Naive thymus-derived CD8-positive, alpha-beta T cell (primary cell): ENCODE measurements at places on chromosomes 1 and 21. TPM values are rescaled to one million over a fixed set of nuclear protein-coding genes. Genes with fewer than 3 reads are reported as not detected.

- DNase-seq, result no peak
Measured at GRCh38 chr1:157376681-157377080, 175.6 kb downstream of the FCRL5 start.

GRCh38 chr1:203985044-203985443, 87.9 kb upstream of the SOX13 start:
- DNase-seq, result no peak

- DNase-seq, result no peak
Measured at GRCh38 chr1:235644693-235645305, 4.8 kb downstream of the GNG4 start.

The MROH9 gene
- total RNA-seq, result not detected

The STUM gene
- total RNA-seq, result 0.14 TPM

- DNase-seq, result no peak
Measured at GRCh38 chr1:220151454-220151853, 57.5 kb downstream of the IARS2 start.

The SKI gene
- total RNA-seq, result 105 TPM

DNA sequence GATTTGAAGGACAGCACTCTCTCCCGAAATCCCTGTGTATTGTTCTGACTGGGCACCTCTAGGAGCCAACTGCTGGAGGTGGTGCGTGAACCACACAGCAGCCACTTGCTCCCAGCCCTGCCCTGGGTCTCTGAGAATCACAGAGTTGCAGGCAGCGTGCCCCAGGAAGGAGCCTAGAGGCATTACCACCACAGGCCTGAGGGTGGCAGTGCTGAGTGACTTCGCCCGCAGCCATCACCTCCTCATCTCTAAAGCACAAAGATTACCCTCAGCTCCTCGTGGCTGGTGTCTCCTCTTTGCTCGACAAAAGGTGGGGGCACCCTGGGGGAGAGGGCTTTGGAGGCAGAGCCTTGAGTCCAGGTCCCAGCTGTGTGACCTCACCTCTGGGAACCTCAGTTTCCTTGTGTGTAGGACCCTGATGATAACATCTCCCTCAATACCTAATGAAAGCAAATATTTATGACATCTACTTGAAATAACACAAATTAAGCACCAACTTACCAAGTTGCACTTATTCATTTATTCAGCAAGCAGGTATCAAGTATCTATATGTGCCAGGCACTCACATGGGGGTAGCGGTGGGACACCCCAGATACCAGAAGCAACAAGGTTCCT, 86.3 kb downstream of the VWA5B1 start:
- peak; percentile 40 for DNase-seq

DNA sequence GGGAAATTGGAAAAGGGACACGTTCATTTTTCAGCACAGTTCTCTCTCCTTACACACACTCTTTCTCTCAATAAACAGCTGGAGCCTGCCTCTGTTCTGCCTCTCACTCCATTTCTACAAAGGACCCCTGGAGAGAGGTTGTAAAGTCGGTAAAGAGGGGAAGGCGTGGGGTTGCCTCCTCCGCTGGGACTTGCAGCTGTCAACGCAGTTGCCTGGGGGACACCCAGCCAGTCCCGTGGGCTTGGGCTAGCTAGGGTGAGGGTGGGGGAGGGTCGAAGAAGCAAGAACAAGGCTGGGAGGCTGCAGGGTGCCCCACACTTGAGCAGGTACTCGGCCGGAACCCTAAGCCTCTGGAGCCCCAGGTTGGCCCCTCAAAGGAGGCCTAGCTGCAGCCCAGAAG, 27.6 kb downstream of the C1orf216 start:
- DNase-seq, result no peak

- no peak for DNase-seq
Measured at GRCh38 chr1:226349801-226350518, 41.0 kb upstream of the LIN9 start.

The ZNF593 gene
- 10.4 TPM for total RNA-seq

The GUCA2A gene
- not detected for total RNA-seq

DNA sequence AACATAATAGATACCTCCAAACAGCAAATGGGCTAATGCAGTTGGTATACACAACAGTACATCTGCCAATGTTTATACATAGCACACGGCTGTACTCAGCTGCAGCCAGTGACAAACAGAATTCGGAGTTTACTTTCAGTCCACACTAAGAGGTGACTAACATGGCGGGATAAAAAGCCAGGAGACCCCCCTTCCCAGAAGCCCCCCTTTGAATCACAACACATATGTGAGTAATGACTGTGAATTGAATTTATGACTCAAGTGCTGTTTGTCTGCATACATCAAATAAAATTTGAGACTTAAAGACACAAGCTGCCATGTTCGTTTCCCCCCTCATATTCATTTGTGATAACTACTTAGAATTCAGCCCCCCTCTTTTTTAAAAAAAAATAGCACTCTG, 113.2 kb downstream of the RUNX1 start:
- peak; percentile 17 for DNase-seq

The TIAM1 gene
- 9.8 TPM for total RNA-seq

DNA sequence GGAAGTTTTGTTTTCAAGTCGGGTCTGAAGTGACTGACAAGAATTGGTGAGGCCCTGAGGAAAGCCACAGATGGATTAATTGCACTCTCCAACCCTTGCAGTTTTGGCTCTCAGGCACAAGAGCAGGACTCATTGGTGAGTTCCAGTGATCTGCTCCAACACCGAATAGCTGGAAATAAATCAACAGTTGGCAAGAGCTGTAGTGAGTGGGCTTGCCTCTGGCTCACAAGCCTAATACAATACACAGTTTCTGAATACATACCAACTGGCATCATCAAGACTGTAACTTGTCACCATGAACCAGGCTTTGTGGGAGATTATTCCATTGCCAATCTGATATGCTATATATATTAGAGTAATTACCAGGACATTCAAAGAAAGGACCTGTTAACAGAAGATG, 131.6 kb downstream of the GRIK1 start:
- DNase-seq, result no peak

The PTPRC gene
- 906 TPM for total RNA-seq

The PM20D1 gene
- total RNA-seq, result 1.6 TPM

GRCh38 chr1:170240409-170240808, 94.7 kb downstream of the NTMT2 start:
- no peak for DNase-seq

The FCRL1 gene
- total RNA-seq, result 13.2 TPM

DNA sequence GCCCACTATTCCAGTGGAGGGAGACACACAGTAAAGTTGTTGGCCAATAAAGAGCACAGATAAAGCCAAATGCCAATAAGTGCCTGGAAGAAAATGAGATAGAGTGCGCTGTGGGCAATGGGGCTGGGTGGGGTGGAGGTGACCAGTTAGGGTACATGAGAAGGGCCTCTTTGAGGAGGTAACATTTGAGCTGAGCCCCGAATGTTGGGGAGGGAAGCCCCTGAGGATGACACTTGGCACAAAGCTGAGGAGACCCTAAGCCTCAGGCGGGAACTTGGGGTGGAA, 979 bp downstream of the S100A9 start:
- no peak for DNase-seq

GRCh38 chr1:171221665-171222591, 26.4 kb upstream of the FMO1 start:
- no peak for DNase-seq

DNA sequence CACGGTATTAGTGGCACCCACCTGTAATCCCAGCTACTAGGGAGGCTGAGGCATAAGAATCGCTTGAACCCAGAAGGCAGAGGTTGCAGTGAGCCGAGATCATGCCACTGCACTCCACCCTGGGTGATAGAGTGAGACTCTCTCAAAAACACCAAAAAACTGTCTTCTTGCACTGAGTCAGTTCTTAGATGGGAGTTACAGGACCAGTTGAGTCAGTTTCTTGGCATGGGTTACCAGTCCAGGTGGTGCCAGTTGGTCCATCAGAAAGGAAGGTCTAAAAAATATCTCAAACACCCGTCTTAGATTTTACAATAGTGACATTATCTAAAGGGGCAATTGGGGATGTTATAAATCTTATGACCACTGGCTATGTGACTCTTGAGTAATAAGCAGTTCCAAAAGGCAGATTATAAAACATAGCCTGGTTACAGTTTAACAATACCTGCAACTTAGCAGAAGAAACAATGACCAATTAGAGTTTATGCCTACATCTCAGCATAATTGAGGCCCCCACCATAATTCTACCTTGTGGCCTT, 206.9 kb upstream of the FGGY start:
- no peak for DNase-seq

The UBXN10 gene
- total RNA-seq, result not detected

The E2F2 gene
- total RNA-seq, result 0.14 TPM

- no peak for DNase-seq
Measured at GRCh38 chr1:167757433-167758309, 35.9 kb downstream of the MPZL1 start.

- DNase-seq, result no peak
Measured at GRCh38 chr21:40610345-40610744, 236.6 kb downstream of the DSCAM start.
